Gastroesophageal sphincter (tissue), 4 donors: ENCODE measurements at places on chromosomes 16 and 17.

DNA sequence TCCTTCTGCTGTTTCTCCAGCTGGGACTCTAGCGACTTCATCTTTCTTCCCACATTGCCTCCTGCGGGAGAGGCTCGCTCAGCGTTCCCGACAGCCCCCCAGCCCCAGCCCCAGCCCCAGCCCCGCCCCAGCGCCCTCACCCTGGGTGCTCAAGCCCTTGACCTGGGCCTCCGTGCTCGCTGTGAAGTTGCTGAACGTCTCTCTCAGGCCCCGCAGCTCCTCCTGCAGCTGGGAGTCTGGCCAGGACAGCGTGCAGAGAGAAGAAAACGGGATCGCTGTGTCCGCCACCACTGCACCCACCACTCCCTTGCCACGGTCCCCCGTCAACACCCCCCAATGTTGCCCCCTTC lies 2.4 kb downstream of the ASGR1 start:
- ATAC-seq: peak; percentile 17

DNA sequence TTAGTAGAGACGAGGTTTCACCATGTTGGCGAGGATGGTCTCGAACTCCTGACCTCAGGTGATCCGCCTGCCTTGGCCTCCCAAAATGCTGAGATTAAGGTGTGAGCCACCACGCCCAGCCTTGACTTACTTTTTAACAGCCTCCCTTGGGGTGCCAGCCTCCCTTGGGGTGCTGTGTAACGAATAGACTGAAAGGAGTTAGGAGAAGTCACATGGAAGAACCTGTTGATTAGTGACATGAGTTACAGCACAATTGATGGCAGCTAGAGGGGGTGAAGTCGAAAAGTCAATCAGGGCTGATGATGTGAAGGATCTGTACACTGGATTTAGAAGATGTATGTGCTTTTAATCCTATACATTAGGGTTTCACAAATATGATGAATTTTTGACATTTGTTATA lies 39.4 kb upstream of the CDR2 start:
- ATAC-seq: no peak

DNA sequence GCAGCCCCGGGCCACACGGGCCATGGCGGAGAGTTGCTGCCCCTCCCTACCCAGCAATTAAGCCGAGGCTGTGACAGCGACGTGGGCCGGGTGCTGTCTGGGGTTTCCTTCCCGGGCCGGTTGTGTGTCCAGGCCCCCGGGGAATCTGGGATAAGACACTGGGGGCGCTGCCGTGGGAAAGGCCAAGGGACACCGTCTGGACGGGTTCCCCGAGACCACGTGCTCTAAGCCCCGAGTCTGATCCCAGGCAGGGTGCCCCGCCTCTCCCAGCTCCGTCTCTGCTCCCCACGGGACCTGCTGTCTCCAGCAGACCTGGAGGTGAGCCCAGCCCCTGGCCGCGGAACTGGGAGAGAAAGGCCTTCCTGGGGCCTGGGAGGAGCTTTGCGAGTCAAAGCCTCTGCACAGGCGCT lies 92.2 kb downstream of the IRX3 start:
- ATAC-seq: peak; percentile 55

DNA sequence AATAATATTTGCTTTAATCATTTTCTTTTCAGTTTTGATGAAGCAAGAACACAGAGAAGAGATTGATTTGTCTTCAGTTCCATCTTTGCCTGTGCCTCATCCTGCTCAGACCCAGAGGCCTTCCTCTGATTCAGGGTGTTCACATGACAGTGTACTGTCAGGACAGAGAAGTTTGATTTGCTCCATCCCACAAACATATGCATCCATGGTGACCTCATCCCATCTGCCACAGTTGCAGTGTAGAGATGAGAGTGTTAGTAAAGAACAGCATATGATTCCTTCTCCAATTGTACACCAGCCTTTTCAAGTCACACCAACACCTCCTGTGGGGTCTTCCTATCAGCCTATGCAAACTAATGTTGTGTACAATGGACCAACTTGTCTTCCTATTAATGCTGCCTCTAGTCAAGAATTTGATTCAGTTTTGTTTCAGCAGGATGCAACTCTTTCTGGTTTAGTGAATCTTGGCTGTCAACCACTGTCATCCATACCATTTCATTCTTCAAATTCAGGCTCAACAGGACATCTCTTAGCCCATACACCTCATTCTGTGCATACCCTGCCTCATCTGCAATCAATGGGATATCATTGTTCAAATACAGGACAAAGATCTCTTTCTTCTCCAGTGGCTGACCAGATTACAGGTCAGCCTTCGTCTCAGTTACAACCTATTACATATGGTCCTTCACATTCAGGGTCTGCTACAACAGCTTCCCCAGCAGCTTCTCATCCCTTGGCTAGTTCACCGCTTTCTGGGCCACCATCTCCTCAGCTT lies 45.0 kb downstream of the ESRP2 start:
- ATAC-seq: no peak

DNA sequence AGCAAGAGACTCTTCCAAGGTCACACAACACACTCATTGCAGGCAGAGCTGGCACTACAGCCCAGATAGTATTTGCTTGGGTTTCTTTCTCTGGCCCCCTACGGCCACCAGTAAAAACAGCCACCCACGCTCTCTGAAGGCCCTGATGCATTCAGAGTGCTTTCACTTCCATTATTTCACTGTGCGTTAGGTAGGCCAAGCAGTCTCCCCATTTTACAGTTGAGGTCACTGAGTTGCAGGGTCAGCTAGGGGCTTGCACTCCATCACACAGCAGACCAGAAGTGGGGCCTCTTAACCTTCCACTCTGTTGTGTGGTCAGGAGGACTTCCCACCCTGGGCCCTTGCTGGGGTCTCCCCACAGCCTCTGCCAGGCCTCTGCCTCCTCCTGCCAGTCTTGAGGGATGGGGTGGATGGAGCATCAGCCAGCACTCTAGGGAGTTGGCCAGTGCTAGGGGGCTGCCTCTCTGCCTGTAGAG lies 2.5 kb downstream of the TBX21 start:
- no peak for ATAC-seq

- ATAC-seq: no peak
Measured at GRCh38 chr16:69241926-69242325, 55.0 kb downstream of the SNTB2 start.

DNA sequence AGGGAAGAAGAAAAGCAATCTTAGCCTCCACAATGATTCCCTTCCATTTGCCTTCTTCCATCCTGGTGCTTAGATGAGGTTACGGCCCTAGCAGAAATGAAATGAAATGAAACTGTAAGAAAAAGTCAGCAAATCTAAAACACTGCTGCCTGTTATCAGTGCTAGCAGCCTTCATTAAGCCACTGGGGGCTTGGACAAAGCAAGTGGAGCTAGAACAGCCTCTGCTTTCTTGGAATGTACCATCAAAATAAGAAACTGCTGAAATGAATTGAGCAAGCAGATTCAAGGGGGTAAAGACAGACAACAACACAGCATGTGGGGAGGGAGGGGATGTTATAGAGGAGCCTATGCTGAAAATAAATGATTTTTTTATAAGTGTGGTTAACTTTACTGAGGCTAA lies 5.1 kb downstream of the ANKFN1 start:
- no peak for ATAC-seq

- no peak for ATAC-seq
Measured at GRCh38 chr16:79903471-79903870, 302.9 kb upstream of the MAF start.

GRCh38 chr16:63720848-63721247 lies 1401.0 kb downstream of the CDH11 start:
- no peak for ATAC-seq

- ATAC-seq: no peak
Measured at GRCh38 chr17:20202141-20202621, 193.0 kb downstream of the SPECC1 start.

GRCh38 chr17:20315311-20315710 lies 152.0 kb downstream of the LGALS9B start:
- ATAC-seq: no peak

DNA sequence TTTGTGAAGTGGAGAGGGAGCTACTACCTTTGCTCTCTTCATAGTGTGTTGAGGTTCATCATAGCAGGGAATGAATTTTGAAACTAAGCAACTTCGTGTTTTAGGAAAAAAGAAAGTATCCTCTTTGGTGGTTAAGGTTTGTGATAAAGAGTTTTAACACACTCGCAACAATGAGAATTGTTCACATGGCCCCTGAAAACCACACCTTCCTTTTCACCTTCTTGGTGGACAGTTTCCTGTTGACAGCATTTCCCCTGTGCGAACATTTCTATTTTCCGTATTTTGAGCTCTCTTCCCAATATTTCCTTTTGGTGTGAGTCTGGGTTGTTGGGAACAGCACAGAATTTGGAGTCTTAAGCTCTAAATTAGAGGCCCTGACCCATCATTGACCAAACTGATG lies 3.8 kb downstream of the OR4D2 start:
- ATAC-seq: no peak

DNA sequence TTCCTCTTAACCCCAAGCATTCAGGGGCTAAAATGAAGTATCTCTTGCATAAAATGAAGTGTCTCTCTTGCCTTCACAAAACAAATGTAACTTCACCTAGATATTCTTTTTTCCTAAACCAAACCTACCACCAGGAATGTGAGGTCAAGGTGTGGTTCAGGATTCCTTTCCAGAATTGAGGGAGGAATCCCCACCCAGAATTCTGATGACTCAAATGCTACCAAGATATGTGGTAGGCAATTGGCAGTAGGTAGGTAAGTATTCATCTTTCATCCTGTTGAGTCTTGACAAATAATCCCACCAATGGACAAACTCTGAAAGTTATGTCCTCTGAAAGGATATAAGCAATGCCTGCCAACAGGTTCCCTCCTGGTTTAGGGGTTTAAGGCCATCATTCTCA lies 26.2 kb downstream of the TRIM16 start:
- no peak for ATAC-seq

- no peak for ATAC-seq
Measured at GRCh38 chr16:15686287-15686686, 36.2 kb downstream of the NDE1 start.

GRCh38 chr16:73553941-73554660 lies 506.2 kb upstream of the ZFHX3 start:
- ATAC-seq: no peak

DNA sequence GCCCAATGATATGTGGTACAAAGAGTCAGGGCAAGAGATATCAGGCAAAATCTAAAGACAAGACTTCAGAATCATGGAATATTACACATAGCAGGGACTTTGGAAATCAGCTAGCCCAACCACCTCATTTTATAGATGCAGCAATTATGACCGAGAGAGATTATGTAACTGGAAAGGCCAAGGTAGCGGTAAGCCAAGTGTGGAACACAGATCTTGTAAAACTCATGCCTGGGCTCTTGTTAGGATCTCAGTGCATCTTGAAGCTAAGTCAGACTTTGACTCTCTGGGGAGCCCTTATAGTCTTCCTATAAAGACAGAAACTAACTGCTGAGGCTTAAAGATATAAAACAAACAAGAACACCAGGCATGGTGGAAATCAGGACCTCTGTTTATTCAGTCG lies 18.6 kb downstream of the MAP2K6 start:
- no peak for ATAC-seq

- ATAC-seq: no peak
Measured at GRCh38 chr17:59641799-59642484, 22.2 kb downstream of the CLTC start.

GRCh38 chr16:50384500-50385135 lies 15.8 kb upstream of the BRD7 start:
- ATAC-seq: no peak

GRCh38 chr17:81920612-81921536 lies 2.9 kb upstream of the SIRT7 start:
- no peak for ATAC-seq

DNA sequence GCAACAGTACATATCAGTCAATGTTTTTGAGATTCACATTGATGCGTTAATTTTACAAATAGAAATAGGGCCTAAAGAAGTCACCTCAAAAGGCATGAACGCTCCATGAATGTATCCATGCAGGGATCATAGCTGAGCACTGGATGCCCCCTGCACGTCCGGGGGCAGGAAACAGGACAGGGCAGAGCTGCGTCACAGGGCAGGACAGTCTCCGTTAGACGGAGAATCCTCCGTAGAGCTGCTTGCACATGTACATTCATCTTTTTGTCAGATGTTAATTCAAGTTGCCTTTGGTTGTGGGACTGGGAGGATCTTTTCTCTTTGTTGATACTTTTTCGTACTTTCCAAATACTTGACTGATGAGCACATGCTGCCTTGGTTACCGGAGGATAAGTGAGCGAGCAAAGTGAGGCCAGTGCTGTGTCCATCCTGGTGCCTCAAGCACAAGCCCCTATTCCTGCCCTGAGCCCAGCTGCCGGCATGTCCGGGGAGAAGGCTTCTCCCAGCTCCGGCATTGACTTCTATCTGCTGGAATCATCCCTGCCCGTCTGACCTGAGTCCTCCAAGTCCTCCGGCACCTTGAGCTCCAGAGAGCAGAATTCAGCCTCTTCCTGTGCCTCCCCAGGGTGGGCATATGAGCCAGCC lies 15.0 kb downstream of the GAA start:
- ATAC-seq: no peak

GRCh38 chr16:30004424-30004776 lies 6.4 kb downstream of the DOC2A start:
- ATAC-seq: no peak

GRCh38 chr16:86138121-86139085 lies 239.4 kb downstream of the IRF8 start:
- ATAC-seq: no peak

- ATAC-seq: no peak
Measured at GRCh38 chr17:4786516-4786915, 352 bp upstream of the VMO1 start.

- ATAC-seq: no peak
Measured at GRCh38 chr17:49401971-49402611, 12.6 kb downstream of the PHB1 start.

GRCh38 chr17:39231591-39232551 lies 6.1 kb upstream of the STAC2 start:
- peak; percentile 69 for ATAC-seq

DNA sequence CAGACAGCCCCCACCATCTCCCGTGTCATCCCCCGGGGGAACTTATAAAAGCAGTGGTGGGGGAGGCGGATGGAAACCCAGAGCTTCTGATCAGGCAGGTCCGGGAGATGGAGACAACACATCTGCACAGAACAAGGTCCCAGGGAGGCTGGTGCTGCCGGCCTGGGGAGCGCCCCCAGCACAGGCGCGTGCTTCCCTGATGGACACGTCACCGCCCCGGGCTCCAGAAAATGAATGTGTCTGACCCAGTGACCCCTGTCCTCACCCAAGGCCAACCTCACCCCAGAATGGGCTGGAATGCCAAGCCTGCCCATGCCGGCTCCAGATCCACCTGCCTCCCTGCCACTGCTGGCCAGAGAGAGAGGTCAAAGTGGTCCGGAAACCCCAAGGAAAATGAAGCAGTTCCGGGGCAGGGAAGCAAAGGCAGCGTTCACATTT lies 12.5 kb downstream of the SLC7A5 start:
- no peak for ATAC-seq

- no peak for ATAC-seq
Measured at GRCh38 chr16:60922920-60923319, 1113.3 kb downstream of the CDH8 start.

GRCh38 chr17:76687298-76688164 lies 23.2 kb downstream of the MXRA7 start:
- peak; percentile 74 for ATAC-seq

- ATAC-seq: no peak
Measured at GRCh38 chr16:85674418-85674755, 14.4 kb downstream of the GINS2 start.
